ENCODE measurements at places on chromosomes 12 and 14. TPM values are rescaled to one million over a fixed set of nuclear protein-coding genes. Genes with fewer than 3 reads are reported as not detected.

Gene SLC17A8
- total RNA-seq: not detected

DNA sequence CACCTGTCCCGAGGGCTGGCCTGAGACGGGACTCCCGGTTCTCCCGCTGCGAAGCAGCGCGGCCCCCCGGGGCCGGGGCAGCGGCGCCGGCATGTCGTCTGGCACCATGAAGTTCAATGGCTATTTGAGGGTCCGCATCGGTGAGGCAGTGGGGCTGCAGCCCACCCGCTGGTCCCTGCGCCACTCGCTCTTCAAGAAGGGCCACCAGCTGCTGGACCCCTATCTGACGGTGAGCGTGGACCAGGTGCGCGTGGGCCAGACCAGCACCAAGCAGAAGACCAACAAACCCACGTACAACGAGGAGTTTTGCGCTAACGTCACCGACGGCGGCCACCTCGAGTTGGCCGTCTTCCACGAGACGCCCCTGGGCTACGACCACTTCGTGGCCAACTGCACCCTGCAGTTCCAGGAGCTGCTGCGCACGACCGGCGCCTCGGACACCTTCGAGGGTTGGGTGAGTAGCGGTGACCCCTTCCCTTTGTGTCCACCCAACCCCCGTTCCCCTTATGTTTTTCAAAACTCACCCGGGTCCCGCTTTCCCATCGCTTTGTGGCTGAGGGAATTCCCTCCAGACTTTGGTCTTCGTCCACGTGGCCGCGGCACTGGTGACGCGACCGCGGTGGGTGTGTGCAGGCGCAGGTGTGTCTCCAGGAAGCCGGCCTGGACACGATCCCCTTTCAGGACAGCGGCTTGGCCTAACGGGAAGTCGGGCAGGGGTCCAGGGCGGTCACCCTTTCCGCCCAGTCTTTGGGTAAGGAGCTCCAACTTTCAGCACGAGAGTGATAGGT, 826 bp downstream of the PRKCH start:
- DNase-seq: no peak

GRCh38 chr14:50828721-50829488, 2.1 kb downstream of the NIN start:
- DNase-seq: no peak

Gene THTPA
- total RNA-seq: 15.1 TPM

GRCh38 chr14:105844047-105844630, 317.8 kb downstream of the TMEM121 start:
- DNase-seq: no peak

- no peak for DNase-seq
Measured at GRCh38 chr14:34254571-34254970, 207.5 kb downstream of the SPTSSA start.

- DNase-seq: no peak
Measured at GRCh38 chr14:104694475-104694950, 5.1 kb downstream of the INF2 start.
